Lower leg skin (tissue), 4 donors: ENCODE measurements at places on chromosomes 4 and X. TPM values are rescaled to one million over a fixed set of nuclear protein-coding genes. Genes with fewer than 3 reads are reported as not detected.

DNA sequence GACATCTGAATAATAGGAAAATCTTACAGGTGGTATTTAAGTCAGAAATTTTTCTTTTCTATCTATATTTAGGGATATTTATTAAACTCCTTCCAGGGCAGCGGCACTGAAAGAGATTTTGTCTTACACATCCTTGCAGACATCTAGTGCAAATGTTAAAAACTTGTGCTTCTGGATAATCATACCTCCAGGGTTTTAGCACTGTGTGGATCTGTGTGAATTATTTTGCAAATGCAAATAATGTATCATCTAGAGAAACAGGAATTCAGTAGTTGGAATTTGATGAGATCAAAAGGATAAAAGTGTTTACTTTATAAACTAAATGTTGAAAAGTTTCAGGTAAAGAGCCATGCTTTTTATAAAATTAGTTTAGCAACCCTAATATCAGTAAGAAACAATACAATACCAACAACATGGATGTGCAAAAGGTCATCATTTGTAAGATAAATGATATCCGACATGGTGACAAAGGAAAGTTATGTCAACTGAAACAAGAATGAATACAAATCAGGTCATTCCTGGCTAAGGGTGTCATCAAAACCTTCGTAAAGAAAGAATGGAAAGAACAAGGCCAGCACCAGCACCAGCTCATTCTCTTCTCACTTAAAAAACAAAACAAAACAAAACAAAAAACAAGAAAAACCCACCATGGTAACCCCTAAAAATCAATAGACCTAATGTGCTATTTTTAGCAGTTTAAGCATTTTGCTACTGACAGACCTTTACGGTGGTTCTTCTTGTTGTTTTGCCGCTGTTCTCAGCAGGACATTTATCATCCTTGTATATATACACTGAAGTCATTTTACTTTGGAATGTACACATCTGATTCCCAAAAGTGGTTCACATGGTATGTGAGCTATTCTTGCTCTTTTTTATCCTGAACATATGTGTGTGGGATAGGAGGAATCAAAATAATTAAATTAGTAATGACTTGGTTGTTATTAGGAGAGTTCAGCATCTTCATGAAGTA, 219.7 kb upstream of the NDST3 start:
- no peak for DNase-seq

GRCh38 chr4:101418055-101418454, 70.7 kb upstream of the PPP3CA start:
- no peak for DNase-seq

DNA sequence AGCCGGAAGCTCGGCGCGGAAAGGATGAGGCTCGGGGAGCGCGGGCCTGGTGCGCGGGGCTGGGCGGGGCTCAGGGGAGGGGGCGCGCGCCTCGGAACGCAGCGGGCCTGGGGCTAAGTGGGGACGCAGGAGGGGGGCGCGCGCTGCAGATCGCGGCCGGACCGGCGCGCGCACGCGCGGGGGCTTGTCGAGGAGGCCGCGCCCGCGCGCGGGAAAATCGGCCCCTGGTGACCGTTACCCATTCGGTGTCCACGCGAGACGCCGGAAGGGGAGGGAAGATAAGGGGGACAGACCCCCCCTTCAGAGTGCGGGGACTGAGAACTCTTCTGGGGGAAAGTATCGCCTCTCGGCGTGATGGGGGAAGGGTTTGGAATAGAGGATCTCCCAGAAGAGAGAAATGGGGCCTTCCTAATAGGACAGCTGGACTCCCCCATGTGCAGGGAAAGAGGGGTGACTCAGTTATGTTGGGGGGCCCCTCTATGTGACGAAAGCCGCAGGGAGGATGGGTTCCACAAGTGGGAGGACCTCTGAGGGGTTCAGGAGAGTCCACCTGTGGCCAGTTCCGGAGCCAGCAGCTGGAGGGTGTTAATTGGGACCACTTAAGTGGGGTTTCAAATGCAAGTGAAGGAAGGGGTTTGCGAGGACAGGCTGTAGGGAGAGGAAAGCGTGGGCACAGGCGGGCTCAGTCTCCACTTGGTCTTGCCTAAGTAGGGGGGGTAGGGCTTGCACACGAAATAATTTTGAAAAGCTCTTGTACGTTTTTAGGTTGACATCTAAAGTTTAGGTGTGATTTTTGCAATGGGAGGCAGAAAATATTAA, 584 bp downstream of the SUV39H1 start:
- DNase-seq = no peak

The SLC16A2 gene
- total RNA-seq = 4.3 TPM

DNA sequence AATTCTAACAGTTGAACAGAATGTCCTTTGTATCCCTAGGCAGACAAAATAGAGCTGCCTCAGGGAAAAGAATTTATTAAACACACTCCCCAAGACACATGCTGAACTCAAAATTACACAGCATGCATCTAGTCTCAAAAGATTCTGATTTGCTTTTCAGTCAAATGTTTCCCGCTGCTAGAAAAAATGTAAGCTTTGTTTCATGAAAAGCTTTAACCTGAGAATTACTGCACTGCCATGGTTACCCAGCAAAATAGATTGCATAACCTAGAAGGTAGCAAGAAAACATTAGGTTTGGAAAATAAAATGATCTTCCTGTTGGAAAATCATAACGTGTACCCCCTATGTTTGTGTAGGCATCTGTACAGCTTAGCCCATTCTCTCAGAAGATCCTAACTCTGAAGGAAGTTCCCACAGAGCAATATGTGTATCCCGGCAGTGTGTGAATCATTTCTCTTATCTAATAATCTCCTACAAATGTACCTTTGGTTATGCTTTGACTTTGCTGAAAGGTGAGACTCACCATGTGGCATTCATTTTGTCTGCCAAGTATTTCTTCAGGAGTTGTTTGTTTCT, 646.9 kb downstream of the STPG2 start:
- DNase-seq = no peak

- no peak for DNase-seq
Measured at GRCh38 chrX:107154787-107155620, 36.4 kb upstream of the RBM41 start.

The CT45A2 gene
- not detected for total RNA-seq

- DNase-seq = no peak
Measured at GRCh38 chrX:30308263-30309138, 689 bp downstream of the NR0B1 start.

The ZNF630 gene
- 1.6 TPM for total RNA-seq

DNA sequence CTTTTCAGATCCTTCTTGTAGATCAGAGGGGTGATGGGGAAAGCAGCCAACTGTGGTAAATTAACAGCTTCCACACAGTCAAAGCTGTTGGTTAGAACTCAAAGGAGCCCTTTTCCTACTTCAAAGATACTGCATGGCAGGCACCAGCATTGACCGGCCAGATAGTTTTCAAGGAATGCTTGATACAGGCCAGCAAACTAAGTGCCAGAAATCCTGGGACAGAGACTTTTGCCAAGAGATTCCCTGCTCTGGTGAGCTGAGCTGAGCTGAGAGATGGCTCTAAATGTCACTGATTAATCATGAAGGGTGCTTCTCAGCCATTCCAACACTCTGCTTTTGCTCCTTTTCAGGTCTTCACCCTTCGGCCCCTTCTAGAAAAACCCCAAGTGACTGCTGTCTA, 131.6 kb upstream of the MED14 start:
- no peak for DNase-seq

DNA sequence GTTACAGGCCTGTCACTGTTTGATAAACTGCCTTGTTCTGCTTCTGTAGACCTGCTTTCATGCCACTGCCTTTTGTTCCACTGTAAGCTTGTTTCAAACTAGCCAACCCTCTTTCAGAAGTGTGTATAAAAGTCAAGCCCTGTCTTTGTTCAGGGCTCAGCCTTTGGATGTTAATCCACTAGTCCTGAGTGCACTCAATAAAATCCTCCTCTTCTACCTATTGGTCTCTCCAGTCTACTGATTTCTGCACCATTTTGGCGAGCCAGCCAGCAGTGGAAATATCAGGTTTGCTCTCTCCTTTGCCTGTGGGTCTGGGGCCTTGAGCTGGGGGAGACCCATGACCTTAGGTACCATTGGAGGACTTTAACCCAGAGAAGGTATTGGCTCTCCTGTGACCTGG, 901.6 kb upstream of the NDST4 start:
- no peak for DNase-seq

The PPA2 gene
- total RNA-seq = 84.6 TPM
